CD4-positive, alpha-beta T cell treated with Interleukin-17A for 4 hours (primary cell): ENCODE measurements at places on chromosomes 2 and 18.

DNA sequence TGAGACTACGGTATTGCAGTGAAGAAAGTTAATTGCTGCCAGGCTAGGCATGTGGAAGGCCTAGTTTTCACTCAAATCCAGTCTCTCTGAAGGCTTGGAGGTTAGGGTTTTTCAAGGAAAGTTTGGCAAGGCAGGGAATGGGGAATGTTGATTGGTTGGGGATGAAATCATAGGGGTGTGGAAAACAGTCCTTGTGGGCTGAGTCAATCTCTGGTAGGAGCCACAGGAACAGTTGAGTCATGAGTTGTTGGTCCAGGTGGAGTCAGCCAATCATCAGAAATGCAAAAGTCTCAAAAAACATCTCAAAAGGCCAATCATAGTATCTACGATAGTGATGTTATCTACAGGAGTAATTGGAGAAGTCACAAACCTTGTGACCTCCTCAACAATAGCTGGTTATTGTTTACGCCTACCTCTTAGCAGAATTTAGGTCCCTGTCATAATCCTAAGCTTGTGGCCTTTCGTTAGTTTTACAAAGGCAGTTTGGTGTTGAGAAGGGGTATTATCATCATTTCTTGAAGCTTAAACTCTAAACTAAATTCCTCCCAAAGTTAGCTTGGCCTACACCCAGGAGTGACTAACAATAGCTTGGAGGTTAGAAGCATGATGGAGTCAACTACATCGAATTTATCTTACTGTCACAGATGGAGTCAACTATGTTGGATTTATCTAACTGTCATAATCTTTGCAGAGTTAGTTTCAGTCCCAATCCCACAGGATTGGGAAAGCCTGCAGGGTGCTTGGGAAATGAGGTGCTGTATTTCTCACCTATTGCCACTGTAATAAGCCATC is 33.7 kb upstream of the APCDD1 start:
- no peak for DNase-seq

DNA sequence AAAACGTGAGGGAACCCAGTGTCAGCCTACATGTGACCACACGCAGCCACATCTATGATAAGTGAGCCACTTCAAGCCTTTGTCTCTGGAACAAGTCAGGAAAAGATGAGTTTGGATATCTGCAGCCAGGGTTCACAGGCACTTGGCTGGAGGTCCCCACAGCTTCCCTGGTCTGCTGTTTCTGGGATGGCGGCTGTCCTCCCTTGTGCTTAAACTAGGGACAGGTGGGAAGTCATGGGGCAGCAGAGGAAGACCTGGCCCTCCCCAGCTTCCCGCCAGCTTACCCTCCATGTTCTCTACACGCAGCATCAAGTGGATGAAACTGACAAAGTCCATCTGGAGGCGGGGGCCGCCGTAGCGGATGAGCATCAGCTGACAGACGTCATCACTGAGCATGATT is 38.5 kb upstream of the GALNT14 start:
- no peak for DNase-seq

GRCh38 chr2:30270166-30270565 is 38.8 kb downstream of the LBH start:
- no peak for DNase-seq

GRCh38 chr18:48832938-48833700 is 117.6 kb downstream of the SMAD7 start:
- DNase-seq = peak; percentile 39

DNA sequence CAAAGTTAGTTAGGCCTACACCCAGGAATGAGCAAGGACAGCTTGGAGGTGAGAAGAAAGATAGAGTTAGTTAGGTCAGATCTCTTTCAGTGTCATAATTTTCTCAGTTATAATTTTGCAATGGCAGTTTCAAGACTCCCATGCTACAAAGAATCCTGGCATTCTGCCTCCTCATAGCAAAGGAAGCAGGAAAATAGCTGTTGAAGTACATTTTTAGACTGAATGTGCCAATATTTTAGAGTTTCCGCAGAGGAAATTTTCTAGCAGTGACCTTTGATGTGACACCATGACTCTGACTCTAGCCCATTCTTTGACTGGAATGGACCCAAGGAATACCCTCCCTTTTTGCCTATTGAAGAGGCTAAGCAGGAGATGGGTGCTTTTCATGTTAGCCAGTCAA is 371.7 kb downstream of the PIK3C3 start:
- DNase-seq = no peak
